ENCODE measurements at places on chromosomes 1 and 21.

GRCh38 chr1:236142253-236143103, at the start of gene GPR137B:
GPR137B (plus strand) TSS chr1:236142539; CDS start chr1:236142623, 84 bp downstream.
- peak; percentile 74 for DNase-seq

DNA sequence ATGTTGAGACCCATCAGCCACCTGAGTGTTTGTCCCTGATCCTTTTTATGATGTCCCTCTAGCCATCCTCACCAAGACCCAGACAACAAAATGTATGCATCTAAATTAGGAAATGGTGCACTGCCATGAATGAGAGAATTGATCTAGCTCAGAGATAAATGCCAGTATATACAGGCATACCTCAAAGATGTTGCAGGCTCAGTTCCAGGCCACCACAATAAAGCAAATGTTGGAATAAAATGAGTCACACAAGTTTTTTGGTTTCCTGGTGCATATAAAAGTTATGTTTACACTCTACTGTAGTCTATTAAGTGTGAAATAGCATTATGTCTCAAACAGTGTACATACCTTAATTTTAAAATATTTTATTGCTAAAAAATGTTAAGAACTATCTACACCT, 63.9 kb downstream of the CHIA start:
- DNase-seq = no peak

DNA sequence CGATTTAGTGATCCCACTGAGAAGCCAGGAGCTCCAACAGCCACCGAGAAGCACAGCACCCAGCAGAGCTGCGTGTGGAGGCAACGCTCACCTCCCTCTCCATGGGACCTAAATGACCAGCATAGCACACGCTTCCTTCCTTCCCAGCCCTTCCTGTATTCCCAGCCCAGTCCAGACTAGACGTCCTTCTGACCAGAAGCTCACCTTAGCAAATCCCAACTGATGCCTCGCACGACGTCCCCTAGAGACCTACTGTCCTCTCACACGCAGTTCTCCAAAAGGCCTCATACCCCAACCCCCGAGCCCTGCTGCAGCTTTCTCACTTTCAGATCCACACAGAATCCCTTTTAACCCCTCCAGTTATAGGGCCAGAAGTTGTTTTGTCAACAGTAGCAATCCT, 132.4 kb downstream of the SLC45A1 start:
- no peak for DNase-seq

- peak; percentile 89 for DNase-seq
Observed at GRCh38 chr1:960363-961131, at the start of gene KLHL17. KLHL17 (plus strand) TSS chr1:960584; CDS start chr1:960694, 110 bp downstream.

- DNase-seq = no peak
Observed at GRCh38 chr1:65253800-65254319, 55.5 kb upstream of the DNAJC6 start.

GRCh38 chr21:22754746-22755145, 1756.5 kb downstream of the NCAM2 start:
- DNase-seq = no peak

- DNase-seq = no peak
Observed at GRCh38 chr1:43327549-43328292, 9.9 kb upstream of the MPL start.

DNA sequence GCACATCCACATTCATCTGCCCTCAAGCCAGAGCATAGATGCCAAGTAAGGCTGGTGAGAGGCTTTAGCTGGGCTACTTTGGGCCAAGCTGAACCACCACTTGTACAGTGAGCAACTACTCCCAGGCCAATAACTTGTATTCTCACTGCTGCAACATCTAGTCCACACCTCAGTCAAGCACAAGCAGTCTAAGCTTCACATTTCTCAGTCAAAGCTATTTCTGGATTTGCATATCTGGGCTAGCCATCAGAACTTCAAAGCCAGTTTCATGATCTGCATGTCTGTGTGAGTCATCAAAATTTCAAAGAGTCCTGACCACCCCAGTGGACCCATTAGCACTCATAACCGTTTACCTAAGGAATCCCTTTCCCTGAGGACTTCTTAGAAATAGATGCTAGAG, 77.7 kb upstream of the DIRAS3 start:
- DNase-seq = no peak

DNA sequence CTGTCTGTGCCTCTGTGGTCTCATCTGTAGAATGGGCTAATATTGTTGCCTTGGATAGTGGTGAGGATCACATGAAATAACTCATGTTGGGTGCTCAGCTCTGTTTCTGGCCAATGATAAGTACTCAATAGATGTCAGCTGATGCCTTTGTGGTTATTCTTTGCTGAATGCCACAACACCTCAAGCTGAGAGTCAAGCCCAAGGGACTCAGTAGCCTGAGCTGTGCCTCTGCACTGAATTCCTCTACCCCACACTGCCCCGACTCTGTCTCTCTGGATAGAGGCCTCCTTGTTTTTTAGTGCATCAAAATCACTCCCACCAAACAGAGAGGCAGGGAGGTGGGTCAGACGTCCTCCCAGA, 196.1 kb upstream of the VAMP3 start:
- DNase-seq = no peak

DNA sequence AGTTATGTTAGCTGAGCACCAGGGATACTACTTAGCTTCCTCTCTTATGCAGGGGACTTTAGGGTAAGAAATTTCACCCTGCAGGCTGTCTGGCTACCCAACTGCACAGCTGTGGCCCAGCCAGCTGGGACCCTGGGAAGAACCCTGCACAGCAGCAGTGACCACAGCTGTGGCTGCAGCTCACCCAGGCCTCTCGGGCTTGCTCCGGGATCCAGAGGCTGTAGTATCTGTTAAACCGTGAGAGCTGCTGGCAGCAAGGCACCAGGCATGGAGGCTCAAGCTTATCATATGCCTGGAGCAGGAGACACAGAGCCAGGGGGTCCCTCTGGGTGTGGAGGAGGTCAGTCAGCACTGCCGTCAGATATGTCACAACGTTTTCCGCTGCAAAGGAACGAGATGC, 40.3 kb downstream of the URB1 start:
- DNase-seq = no peak

GRCh38 chr1:42189931-42190853, 25.6 kb upstream of the GUCA2A start:
- DNase-seq = no peak

GRCh38 chr21:45998276-45998701, 16.7 kb downstream of the COL6A1 start:
- peak; percentile 17 for DNase-seq

DNA sequence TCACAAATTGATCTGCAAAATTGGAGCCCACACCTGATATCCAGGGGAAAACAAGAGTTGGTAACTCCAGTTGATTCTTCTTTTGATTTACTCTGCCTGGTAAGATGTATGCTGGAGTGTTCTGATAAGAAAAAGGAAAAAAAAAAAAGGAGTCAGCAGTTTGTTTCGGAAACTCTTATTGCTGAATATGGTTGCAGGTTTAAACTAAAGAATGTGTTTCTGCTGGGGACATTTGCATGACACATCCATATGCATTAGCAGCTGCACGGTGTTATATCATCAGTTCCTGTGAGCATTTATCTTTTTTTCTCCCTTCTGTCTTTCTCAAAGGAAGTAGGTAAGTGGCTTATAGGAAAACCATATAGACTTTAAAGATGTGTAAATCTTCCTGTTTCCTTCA, 418.5 kb upstream of the ESRRG start:
- no peak for DNase-seq

GRCh38 chr1:12339396-12339795, 109.6 kb downstream of the VPS13D start:
- no peak for DNase-seq

DNA sequence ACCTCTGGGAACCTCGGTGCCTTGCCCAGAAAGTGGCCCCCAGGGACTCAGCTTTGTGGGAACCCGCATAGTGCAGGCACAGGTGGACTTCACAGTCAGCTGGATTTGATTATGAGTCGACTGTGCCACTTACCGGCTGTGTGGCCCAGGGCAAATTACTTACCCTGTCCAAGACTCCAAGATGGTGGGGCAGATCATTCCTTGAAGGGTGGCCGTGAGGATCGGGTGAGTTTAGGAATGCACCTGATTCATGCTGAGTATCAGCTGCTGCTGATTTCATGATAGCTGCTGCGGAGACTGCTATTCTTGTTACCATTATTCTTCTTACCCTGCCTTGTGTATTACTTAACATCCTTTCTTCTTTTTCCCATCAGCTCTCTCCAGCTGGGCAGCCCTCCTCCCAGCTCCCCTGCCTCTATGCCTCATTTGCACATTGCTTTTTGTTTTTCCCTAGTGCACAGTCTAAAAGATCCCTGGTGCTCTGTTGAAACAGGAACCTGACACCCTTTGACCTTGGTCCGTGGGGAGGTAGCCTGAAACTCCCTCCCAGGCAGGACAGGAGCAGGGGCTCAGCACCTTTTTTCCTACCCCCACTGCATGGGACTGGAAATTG, 40.5 kb upstream of the FHAD1 start:
- DNase-seq = no peak

- no peak for DNase-seq
Observed at GRCh38 chr1:214391873-214392645, 111.1 kb downstream of the SMYD2 start.

DNA sequence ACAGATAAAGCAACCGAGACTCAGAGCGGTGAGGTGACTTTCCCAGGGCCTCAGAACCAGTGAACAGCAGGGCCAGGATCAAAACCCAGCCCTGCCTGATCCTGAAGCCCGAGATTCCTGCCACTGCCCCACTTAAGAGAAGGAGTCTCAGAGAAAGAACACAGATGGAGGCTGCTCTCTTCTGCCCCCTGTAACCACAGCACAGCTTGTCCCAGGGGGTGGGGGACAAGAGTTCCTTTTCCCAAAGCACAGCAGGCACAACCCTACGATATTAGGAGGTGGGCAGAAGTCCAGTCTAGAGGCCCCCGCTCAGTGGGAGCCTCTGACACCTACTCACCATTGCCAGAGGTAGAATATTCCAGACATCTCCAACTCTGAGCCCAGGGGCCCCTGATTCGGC, 24.0 kb upstream of the VWA5B1 start:
- no peak for DNase-seq

DNA sequence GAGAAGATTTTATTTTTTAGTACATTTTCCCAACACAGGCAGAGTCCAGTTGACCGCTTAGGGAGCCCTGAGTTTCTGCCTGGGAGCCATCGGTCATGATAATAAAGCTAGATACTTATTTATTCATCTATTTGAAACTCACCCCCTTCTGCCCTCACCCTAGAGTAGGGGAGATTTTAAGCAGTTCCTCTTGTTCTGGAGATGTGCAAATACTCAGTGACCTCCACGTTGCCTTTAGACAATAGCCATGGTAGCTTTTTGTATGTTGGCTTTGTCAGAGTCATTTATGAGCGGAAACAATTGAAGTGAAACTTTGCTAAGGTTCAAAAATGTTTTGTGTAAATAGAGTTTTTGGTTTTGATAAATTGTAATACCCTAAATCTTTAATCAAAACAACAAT, 45.7 kb upstream of the PLPPR4 start:
- DNase-seq = no peak

- DNase-seq = no peak
Observed at GRCh38 chr1:167430134-167430848, 88.0 kb downstream of the CD247 start.

DNA sequence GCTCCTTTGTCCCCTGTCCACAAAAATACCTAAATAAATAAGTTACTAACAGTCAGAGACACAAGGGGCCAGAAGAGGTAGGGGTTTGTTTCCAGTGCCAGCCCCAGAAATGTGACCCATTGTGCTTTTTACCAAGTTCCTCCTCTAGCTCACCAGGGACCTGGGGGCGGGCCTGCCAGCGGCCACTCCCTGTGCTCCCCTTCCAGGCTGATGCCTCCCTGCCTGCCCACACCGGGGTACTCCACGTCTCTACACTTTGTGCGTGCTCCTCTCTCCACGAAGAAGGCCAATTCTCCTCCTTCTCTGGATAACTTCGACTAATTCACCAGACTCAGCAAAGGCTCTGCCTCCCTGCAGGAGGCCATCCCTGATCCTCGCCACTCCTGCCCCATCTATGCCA, 72.1 kb downstream of the BCAR3 start:
- DNase-seq = no peak

- DNase-seq = no peak
Observed at GRCh38 chr1:108142773-108143394, 57.3 kb downstream of the SLC25A24 start.

DNA sequence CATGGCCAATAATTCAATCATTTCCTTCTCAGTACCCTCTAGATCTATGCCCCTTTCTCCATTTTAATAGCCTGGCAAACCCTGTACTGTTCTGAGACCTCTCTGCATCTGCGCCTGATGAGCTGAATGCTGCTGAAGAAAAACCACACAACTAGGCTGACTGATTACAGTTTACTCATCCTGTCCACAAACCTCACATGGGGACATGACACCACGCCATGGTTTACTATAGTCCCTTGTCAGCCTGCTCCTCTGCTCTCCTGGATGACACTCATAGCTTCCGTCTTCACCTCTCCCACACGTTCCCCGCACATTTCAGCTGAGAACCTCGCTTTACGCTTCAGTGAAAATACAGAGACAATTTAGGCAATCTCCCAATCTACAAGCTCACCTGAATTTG, 59.7 kb downstream of the DESI2 start:
- DNase-seq = no peak

GRCh38 chr1:228983661-228984060, 248.4 kb downstream of the RHOU start:
- DNase-seq = no peak

DNA sequence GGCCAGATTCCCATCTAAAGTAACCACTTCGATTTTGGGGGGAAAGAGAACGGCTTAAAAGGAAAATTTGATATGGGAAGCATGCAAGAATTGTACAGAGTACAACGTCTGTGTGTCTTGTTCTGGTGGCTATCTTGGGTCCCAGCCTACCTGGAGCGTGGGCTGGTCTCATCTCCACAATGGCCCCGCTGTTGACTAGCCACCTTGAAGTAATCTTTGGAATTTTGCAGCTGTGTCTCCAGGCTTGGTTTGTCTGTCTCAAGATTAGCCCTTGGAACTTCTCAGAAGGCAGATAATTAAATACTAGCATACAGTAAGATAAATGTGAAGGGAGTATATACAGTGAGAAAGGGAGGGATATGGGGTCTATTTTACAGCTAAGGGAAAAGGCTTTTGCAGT, 1.3 kb upstream of the CC2D1B start:
- DNase-seq = no peak

- DNase-seq = peak; percentile 82
Observed at GRCh38 chr1:119948342-119949214, 52.3 kb upstream of the ADAM30 start.

DNA sequence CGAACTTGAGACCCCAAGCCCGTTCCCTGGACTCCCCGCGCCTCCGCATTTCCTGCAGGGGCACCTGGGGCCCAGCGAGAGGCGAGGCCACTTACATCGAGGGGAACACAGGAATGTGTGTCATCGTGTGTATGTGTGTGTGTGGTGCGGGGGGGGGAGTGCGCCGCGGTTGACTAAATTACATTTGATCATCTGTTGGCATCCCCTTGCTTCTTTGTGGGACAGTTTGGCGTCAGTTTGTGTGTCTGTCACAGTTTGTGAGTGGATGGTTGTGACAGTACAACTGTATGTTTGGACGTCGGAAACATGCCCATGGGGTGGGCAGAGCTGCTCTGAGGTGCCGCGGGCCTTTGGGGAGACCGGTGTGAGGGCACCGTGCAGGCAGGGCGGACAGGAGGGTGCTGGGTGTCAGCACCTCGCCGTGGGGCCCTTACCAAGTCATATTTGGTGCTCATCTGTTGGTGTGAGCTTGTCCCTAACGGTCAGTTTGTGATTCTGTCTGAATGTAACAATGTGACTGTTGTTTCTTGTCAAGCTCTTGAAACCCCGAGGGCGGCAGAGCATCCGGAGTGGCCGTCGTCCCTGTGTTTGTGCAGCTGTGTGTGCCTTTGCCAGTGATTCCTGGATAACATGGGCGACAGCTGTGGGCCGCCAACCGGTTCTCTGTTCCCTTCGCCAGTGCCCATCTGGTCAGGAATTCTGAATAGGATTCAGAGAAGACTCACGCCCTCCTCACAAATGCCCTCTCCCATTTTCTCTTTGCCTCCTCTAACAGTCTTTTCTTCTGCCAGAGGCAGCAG, 899 bp downstream of the OPRD1 start:
- DNase-seq = no peak

All from activated T-cell treated with anti-CD3 and anti-CD28 coated beads, Interleukin-2, amount 50 U/mL, for 24 hours (primary cell).